ENCODE measurements at places on chromosomes 4 and X. TPM values are rescaled to one million over a fixed set of nuclear protein-coding genes. Genes with fewer than 3 reads are reported as not detected.

The ADGRG4 gene
- not detected for total RNA-seq

The GSTCD gene
- 6.1 TPM for total RNA-seq

The NLGN3 gene
- 0.18 TPM for total RNA-seq

The STATH gene
- total RNA-seq: not detected

The POU3F4 gene
- total RNA-seq: not detected

The FAM47E gene
- 1.4 TPM for total RNA-seq

The CEP44 gene
- total RNA-seq: 20.7 TPM

The DDIT4L gene
- 5.9 TPM for total RNA-seq

The GLOD5 gene
- not detected for total RNA-seq

The NALF2 gene
- total RNA-seq: not detected

The TMPRSS11B gene
- total RNA-seq: not detected

The BOD1L1 gene
- 26.3 TPM for total RNA-seq

The FAM133A gene
- under 0.01 TPM for total RNA-seq
